K562 (cell line): ENCODE measurements at places on chromosomes 7 and 10.

DNA sequence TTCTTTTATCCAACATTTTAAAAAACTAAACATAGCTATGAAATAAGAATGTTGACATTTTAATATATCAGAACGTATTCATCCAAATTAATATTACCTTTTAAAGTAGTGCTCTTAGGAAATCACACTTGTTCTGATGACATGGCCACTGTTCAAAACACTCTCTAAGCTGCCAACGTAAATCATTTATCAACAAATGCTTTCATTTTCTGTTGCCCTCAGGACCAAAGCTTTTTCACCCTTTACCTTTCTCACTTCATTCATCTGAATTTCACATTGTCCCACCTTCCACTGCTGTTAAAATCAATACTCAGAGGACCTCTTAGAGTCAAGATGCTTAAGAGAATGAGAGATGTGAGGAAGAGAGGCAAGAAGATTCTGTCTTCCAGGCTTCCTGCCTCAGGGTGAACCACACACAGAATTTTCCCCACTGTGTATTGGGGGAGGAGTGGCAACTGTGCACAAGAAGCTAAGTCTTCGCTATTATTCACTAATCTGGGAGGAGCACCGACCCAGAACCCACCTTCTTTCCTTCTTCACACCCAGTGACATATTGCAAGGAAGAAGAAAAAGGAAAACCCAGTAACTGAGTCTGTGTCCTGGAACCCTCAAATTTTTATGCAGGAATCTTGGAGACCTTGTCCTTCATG is 21.0 kb downstream of the HIBADH start:
- DNase-seq = no peak

DNA sequence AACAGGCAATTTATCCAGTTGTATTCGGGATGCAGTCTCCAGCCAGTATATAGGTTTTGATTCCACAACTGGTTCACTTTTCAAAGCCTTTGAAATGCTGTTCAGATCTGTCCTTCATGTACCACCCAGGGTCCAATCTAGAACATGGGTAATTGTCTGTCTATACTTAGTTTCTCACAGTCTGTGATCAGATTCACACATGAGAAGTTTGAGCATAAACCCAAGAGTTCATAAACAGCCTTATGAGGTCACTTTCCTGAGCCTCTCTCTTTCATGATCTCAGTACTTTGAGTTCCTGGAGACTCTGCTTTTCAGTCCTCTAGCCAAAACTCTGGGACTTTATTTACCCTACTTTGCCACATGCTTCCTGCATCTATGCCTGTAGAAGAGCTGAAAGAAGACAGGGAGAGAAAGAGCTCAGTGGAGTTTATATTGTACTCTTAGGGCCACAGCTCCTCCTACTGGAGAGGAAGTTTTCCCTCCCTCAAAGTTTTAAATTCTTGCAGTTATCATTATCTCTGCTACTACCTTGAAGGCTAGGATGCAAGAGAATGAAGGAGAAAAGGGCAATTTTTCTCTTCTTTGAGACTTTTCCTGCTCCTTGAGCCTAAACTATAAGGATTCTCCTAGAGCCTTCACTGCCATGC is 172.0 kb downstream of the ZEB1 start:
- no peak for DNase-seq

DNA sequence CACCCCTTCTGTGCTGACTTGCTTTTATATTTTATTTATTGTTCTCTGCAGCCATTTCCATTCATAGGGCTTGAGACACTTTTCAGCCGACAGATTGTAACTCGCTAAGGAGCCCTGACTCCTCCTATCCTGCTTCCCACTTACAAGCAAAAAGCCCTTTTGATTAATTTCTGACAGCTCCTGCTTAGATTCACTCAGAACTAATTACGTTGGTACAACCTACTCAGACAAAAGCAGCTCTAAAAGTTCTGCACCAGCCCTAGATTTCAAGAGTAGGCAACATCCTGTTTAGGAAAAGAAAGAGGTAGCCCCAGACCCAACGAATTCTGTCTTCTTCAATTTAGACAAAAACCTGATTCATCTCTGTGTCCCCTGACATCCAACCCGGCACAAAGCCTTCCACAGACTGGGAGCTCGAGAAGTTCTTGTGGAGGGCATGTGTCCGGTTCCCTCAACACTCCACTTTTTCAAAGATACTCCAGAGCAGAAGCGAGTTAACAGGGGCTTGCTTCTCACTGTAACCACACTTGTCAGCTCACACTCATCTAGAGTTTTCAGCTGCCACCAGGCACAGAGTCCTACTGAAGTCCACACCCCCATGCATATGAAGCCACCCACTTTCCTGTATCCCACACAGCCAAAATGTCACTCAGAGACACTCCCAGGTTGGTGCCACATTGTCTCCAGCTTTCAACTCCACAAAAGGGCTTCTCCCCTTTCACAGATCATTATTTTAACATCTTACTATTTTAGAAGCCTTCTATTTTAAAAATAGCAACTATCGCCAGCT is 113.6 kb upstream of the NFE2L3 start:
- DNase-seq = no peak

DNA sequence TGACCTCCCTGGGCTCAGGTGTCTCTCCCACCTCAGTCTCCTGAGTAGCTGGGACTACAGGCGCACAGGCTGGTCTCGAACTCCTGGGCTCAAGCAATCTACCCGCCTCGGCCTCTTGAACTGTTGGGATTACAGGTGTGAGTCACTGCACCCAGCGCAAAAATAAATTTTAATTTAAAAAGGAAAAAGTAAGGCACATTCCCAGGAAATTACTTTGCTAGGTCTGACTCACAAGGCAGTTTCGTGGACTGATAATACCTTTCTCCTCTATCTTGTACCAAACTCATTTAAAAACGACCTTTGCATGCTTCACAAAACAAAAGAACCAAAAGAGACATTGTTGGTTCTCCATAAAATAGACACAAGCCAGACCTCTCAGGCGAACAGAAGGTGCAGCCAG is 29.7 kb downstream of the PARP12 start:
- DNase-seq = no peak

DNA sequence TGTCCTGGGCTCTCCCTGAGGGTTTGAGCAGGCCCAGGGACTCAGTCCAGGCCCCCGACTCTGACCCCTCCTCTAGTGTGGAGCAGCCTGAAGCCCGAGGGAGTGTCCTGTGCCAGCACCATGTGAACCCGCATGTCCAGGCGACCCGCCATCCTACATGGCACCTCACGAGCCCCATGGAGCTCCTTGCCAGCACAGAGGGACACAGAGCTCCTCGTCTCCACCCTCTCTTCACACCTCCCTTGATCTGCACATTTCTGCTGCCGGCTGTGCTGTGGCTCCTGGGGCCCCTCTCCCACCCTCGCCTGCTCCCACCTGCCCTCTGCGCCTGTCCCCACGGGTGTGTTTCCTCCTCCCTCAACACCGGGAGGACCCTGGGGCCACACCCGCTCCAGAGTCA is 103.5 kb downstream of the ADARB2 start:
- DNase-seq = no peak

GRCh38 chr7:40761762-40762560 is 627.2 kb downstream of the SUGCT start:
- DNase-seq = no peak

DNA sequence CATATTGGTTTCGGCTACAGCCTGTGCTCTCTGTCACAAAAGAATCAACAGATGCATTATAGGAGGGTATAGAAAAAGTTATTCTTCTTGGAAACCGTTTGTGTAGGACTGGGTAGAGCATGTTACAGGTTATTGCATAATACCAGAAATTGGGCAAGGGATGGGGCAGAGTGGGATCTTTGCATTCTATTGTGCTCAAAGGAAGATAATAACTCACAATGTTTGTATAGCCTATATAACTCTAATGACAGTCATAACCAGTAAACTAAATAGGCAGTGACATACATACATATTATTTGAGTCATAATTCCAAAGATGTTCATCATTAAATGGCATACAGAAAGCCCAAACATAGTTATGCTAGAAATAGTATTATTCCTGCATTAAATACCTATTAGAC is 179.7 kb downstream of the XPNPEP1 start:
- DNase-seq = no peak

DNA sequence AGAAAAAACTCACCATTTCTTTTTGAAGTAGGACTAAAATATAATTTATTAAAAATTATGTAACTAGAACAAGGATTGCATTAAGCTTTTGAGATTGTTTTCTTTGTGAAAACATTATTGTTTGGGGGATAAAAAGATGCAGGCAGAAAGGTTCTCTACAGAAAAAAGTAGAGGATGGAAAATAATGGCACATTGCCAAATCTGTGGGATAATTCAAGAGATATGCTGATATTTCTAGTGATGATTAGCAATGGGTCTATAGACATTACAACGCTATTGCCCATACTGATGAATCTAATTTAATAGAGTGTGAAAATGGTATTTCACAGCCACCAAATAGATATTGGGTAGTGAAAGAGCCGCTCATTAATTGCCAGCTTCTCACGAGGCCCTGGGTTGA is 204.3 kb downstream of the RAPGEF5 start:
- no peak for DNase-seq

DNA sequence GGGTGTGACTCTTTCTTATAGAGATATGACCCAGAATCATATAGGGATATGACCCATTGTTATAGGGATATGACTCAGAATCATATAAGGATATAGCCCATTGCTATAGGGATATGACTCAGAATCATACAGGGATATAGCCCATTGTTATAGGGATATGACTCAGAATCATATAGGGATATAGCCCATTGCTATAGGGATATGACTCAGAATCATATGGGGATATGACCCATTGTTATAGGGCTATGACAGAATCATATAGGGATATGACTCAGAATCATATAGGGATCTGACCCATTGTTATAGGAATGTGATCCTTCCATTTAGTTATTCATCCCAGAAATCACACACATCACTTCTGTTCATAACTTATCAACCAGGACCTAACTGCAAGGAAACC is 312.2 kb upstream of the ADARB2 start:
- no peak for DNase-seq

- DNase-seq = no peak
These were observed 7.5 kb upstream of the ARHGAP12 start for GRCh38 chr10:31936086-31936485.

DNA sequence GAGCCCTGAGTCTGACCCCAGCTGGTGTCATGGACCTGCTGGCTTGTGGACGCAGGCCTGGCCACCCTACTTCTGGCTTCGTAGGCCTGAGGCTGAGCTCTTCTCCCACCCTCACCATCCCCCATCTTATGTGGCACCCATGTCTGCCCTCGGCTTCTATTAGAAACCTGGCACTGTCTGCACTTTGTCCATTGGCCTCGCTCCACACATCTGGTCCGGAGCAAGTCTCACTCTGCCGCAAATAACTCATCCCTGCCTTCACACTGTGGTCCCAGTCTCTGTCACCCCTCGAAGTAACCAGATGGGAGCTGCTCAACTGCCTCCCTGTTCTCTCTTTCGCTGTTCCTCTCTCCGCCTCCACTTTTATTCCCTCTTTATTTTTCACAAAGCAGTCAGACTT is 78.6 kb downstream of the TRRAP start:
- no peak for DNase-seq

DNA sequence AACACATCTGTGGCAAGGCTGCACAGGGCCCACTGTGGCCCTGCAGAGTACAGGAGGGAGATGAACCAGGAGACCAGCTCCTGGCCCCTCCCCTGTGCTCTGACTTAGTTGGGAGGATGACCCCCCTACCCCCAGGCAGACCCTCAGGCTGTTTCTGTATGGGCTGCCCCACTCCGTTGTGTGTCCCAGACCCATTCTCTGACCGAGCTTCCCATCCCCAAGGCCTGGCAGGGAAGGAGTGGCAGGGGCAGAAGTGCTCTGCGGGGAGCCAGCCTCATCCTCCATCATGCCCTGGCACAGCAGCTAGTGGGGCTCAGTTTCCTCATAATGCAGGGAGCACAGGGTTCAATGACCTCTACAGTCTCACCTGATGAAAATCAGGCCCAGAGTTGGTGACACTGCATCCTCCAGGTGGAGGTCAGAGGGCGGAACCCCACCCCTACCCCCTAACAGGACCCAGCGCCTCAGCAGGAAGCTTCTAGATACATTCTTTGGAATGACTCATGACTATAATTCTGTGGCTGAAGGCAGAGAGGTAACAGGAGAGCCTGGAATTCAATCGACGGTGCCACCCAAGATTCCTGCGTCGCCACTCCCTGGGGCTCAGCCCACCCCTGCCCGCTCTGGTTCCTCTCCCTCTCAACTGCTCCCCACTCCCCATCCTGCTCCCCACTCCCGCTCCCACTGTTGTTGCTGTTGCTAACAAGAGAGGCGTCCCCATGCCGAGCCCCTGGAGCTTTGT is 18.2 kb downstream of the PODXL start:
- no peak for DNase-seq
